HT1080 (cell line): ENCODE measurements at places on chromosomes 3 and 15.
A peak's percentile ranks its signal among the peaks of the same experiment; 100 is the strongest.

DNA sequence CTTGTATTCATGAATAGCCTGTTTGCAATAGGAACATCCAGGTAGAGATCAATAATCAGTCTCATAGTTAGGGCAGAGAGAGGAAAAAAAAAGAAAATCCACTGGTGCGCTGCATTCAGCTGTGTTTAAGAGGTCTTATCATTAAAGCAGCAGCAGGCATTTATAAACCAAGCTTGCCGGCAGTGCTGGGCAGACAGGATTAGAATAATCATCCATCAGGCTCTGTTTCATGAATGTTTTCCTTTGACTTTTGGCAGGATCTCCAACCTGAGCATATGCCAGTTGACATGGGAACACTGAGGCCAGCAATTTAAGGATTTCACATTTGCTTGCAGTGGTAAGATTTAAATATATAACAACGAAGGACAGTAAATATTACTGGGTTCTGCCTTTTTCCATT lies 305.2 kb upstream of the SEMA6D start:
- DNase-seq, result no peak

DNA sequence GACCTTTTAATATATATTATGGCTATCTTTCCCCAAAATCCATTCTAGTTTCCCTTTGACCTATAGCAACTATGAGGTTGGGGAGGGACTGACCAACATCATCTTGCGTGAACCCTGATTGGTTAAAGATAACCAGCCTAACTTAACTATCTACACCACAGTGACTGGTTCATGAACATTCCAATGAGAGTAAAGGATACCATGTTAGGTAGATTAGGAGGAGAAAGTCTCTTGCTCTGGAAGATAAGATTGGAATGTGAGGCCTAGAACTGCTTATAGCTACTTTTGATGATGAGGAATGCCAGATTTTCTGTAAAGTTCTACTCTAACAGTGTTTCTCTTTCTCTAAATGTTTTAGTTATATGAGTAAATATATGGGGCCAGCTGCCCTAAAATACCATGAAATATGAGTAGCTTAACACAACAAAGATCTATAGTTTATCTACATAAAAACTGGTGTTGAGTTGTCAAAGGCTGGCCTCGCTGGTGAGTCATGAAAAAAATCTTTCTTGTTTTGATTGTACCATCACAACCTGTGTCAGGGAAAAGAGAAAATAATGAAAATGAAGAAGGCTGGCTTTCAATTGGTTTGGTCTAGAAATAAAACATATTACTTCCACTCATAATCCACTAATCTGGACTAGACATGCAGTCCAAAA lies 481.4 kb downstream of the NSUN3 start:
- DNase-seq, result peak; percentile 8

GRCh38 chr3:114746502-114746901 lies 400.6 kb downstream of the ZBTB20 start:
- DNase-seq, result no peak

DNA sequence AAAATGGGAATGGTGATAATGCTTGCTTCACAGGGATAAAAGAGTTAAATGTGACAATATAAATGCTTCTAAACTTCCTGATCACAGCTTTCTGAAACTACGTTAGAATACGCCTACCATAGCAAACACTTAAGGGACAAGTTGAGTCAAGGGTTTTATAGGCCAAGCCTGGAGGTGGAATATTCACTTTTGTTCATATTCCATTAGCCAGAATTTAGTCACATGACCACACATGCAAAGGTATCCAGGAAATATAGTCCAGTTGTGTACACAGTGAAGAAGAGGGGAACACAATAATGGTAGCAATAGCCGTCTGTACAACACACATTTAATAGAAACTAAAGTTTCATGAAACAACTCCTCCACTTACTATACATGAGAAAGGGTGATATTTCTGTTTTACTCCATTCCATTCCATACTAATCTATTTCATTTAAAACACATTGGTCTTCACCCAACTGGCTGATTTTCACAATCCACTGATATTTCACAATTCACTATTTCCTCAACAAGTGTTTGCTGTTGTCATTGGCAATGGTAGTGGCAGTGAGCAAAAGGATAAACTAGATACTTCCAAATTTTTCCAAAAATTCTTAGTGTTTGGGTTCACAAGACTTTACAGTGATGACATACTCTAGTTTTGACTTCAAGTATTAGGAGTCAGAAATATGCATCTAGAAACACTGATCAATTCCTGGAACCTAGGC lies 270.9 kb downstream of the ERC2 start:
- DNase-seq, result no peak

- no peak for DNase-seq
Observed at GRCh38 chr3:169619793-169620192, 43.7 kb downstream of the MECOM start.

- DNase-seq, result no peak
Observed at GRCh38 chr3:101784855-101785613, 6.0 kb downstream of the NXPE3 start.

DNA sequence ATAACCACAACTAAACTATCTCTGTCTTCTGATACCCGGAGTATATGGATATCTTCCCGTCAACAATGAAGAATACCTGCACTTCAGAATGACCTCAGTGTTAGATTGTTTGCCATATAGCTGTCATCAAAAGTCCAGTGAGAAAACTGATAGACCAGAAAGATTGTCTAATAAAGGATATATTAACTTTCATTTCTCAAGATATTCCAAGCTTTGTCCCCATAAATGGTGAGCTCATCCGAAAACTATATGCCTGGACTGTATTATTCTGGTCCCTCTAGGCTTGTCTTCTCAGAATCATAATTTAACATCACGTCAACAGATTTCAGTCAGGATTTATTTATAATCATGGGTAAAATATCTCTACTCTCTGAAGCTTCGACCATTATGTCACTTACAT lies 100.5 kb downstream of the ATP8B4 start:
- DNase-seq, result no peak

DNA sequence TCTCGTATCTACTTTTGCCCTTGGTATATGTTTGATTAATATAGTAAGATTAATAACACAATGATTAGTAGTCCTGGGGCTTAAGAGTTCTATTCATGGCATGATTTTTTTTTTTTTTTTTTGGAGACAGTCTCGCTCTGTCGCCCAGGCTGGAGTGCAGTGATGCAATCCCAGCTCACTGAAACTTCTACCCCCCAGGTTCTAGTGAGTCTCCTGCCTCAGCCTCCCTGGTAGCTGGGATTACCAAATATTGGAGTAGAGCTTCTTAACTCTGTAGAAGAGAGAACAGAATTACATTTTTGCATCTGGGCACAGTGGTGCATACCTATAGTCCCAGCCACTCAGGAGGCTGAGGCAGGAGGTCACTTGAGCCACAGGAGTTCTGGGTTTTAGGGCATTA lies 58.9 kb downstream of the RAB7A start:
- DNase-seq, result no peak

DNA sequence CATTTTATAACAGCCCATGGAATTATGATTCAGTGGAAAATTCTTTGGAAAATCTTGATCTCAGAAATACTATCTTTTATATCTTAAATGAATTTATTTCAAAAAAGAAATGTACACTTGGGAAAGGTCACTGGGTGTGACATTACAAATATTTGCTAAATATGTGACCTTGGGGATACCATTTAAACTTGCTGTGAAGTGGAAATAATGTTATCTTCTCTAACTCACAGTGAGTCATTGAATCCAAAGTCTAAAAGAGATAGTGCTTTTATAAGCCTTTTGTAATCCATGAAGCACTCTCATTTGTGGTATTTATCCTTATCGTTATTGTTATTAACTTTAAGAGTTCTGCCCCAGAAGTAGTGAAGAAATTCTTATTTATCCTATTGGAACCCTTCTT lies 289.8 kb upstream of the SEMA6D start:
- no peak for DNase-seq

- DNase-seq, result no peak
Observed at GRCh38 chr3:153442386-153442785, 280.4 kb downstream of the RAP2B start.

GRCh38 chr3:132784502-132785025 lies 62.4 kb upstream of the NPHP3 start:
- peak; percentile 25 for DNase-seq

DNA sequence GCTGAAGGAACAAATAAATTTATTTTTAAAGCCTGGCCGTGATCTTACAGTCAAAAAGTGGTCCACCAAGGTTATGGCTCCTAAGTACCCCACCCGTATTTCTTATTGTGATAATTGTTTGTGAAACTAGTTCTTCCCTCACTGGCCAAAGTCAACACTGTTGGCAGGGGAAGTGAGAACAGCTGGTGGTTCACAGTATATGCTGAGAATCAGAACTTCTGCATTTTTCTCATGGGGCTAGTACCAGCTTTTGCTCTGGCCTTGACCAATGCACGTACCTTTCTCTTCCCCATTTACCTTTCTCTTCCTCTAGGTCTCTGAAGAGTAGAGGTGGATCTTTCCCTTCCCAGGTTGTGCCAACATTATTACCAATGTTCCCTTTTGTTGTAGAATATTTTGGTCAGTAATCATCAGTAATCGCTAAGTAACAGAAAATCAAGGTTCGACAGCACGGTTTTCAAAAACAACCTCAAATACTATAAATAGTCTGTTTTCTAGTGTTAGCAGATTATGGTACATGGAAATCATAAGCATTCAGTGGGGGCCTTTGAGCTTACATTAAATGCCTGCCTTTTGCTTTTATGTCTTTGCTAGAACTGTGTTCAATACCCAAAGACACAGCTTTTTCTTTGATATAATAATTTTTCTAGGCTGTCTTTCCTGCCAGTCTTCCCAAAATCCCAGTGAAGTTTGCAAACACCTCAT lies 268.0 kb downstream of the LPP start:
- DNase-seq, result no peak

GRCh38 chr3:52880047-52880446 lies 17.3 kb downstream of the STIMATE start:
- no peak for DNase-seq

- DNase-seq, result peak; percentile 1
Observed at GRCh38 chr15:39631357-39631756, 50.5 kb downstream of the THBS1 start.

DNA sequence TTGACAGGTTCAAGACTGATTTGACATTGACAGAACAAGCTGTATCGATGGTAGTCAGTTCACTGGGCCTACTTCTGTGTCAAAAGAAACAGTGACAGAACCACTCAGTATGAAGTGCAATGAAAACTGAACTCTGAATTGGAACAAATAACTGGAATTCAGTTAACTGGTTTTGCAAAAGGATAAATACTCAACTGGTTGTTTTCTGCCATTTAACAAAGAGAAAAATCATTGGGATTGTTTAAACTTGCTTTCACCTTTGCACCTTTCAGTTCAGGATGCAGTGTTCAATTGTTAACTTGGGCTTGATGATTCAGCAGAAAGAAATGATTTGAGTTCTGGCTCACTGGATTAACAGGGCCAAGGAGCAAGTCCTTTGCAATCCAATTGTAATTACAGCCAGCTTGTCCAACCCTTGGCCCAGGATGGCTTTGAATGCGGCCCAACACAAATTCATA lies 4.9 kb downstream of the BTD start:
- no peak for DNase-seq

DNA sequence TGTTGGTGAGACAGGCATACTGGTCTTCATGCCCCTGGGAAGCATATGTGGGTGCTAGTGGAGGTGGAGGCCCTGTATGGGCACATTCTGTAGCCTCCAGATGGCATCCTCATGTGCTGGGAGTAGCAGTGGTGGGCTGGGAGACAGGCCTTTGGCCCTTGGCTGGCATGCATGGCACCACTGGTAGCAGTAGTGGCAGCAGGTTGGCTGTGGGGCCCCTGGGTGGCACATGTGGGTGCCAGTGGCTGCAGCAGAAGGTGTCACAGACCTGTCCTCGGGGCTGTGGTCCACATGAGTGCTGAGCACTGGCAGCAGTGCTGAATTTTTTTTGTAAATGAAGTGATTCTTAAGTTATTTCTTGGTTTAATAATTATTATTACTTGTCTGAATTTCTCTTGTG lies 71.2 kb downstream of the TNFAIP8L3 start:
- DNase-seq, result no peak

DNA sequence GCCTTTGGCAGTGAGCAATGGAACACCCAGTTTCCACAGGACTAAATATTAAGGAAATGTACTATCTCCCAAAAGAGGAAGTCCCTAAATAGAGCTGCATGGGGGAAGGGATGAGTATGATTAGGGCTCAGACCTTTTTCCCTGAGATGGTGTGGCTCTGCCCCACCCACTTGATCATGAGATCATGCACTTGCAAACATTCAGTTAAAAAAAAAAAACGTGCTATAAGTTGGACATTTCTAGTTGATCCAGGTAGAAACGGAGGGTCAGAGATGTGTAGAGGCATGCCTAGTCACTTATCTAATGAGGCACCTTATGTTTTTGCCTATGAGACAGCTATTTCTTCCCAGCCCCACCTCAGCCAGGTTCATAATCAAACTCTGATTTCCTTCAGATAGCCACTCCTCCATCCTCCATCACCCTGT lies 24.5 kb upstream of the SSR3 start:
- DNase-seq, result no peak

- peak; percentile 97 for DNase-seq
Observed at GRCh38 chr3:93843981-93844380, 129.7 kb downstream of the PROS1 start.

DNA sequence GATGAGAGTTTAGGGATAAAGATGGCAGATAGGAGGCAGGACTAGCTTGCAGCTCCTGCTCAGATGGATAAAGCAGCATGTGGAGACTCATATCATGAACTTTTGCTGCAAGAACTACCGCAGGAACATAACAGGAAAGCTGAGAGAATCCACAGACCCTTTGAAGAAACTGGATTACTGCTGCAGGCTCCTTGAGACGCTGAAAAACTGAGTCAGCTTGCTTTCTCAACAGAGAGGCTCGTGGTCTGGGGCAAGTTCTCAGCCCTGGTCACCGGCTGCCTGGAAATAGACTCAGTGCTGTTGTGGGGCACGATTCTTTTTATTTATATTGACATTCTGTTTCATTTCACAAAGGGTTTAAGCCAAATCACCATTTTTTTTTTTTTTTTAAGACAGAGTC lies 28.8 kb upstream of the TRIM59 start:
- DNase-seq, result peak; percentile 27

GRCh38 chr15:63392361-63393009 lies 10.8 kb upstream of the CA12 start:
- DNase-seq, result no peak

- DNase-seq, result no peak
Observed at GRCh38 chr3:178382449-178383061, 153.7 kb upstream of the KCNMB2 start.

DNA sequence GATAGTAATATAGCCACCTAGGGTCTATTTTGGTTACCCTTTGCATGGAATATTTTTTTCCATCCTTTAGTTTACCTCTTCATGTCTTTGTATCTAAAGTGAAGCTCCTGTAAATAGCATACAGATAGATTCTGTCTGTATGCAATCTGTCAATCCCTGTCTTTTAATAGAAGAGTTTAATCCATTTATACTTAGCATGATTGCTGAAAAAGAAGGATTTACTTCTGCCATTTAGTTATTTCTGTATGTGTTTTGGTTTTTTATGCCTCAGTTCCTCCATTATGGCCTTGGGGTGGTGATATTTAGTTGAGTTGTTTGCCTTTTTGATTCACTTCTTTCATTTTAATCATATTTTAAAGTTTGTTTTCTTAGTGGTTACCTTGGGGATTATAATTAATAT lies 29.0 kb downstream of the PCCB start:
- no peak for DNase-seq

GRCh38 chr3:186722457-186722856 lies 5.3 kb downstream of the KNG1 start:
- DNase-seq, result peak; percentile 56

- DNase-seq, result peak; percentile 11
Observed at GRCh38 chr3:173789530-173790162, 392.1 kb downstream of the NLGN1 start.

- DNase-seq, result no peak
Observed at GRCh38 chr3:52531860-52532516, 1.7 kb downstream of the NT5DC2 start.

- DNase-seq, result peak; percentile 56
Observed at GRCh38 chr3:37852097-37852496, 9.6 kb upstream of the CTDSPL start.
